Stimulated activated CD4-positive, alpha-beta T cell treated with anti-CD3 and anti-CD28 coated beads, Interleukin-15, amount 100 ng/mL, for 1 hour (primary cell): ENCODE measurements at places on chromosomes 13 and 19.

GRCh38 chr13:21461131-21461530, 2.0 kb upstream of the ZDHHC20 start:
- no peak for DNase-seq

- no peak for DNase-seq
Measured at GRCh38 chr13:100511466-100511865, 77.1 kb downstream of the GGACT start.

GRCh38 chr13:106145997-106146864, 389.2 kb downstream of the EFNB2 start:
- no peak for DNase-seq

GRCh38 chr19:11050323-11051114, 38.7 kb upstream of the LDLR start:
- no peak for DNase-seq

GRCh38 chr13:48559638-48560320, 26.9 kb upstream of the RCBTB2 start:
- no peak for DNase-seq

- no peak for DNase-seq
Measured at GRCh38 chr13:75514080-75514995, 23.3 kb downstream of the COMMD6 start.

- no peak for DNase-seq
Measured at GRCh38 chr13:111584101-111584672, 263.7 kb downstream of the TEX29 start.

GRCh38 chr19:18656337-18657086, 19.7 kb downstream of the KLHL26 start:
- no peak for DNase-seq

DNA sequence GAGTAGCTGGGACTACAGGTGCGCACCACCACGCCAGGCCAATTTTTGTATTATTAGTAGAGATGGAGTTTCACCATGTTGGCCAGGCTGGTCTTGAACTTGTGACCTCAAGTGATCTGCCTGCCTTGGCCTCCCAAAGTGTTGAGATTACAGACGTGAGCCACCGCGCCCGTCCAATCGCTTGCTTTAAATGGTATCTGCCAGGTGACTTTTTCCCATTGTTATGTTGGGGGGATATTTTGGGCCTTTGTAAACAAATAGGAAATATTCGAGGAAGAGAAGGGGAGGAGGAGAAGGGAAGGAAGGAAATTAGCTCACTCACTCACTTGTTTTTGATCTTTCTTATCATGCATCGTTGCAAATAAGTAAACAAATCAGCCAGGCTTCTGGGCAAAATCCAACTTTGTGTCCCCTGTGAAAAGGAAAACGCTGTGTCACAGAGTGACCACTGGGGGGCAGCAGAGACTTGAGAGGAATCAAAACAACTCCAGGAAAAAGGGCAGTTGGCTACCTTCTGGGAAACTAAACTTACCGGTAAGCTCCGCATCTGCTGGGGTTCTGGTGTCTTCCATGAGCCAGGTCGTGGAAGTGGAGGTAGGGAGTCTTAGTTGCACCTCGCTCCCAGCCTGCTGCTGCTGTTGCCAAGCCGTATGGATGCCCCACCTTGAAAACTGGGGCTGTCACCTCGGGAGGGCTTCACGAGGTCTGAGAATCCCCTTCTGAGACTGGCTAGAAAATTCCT, 9.3 kb upstream of the RANBP3 start:
- peak; percentile 34 for DNase-seq

GRCh38 chr13:96780105-96780504, 214.2 kb downstream of the OXGR1 start:
- no peak for DNase-seq

- DNase-seq: no peak
Measured at GRCh38 chr13:112903071-112903577, 65.9 kb upstream of the MCF2L start.

- no peak for DNase-seq
Measured at GRCh38 chr19:6825076-6825774, 52.7 kb downstream of the VAV1 start.

DNA sequence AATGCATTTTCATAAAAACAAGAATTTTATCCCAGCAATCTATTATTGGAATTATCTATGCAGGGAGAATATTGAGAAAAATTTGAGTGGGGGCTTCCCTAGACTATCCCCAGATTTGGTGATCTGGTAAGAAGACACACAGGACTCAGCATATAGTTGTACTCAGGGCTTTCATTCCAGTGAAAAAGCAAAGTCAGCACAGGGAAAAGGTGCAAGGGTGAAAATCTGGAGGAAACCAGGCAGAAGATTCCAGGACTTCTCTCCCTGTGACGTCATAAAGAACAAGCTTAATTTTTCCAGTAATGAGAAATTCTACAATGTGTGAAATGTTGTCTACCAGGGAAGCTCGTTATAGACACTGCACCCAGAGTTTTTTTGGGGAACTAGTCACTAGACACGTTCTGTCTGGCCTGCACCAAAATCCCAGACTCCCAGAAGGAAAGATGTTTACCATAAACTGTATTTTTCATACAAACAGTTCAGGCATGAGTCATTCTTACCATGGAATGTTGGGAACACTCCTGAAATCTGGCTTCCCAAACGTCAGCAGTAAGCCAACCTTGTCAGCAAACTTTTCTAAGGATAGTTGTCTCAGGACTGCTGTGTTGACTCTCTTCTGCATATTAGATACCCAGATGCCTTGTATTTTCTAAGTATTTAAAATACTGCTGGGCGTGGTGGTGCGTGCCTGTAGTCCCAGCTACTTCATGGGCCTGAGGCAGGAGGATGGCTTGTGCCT, 107.4 kb downstream of the DNAJC3 start:
- no peak for DNase-seq

- DNase-seq: no peak
Measured at GRCh38 chr19:8387688-8388611, 2.2 kb upstream of the RAB11B start.

GRCh38 chr13:32135056-32135390, 103.4 kb downstream of the FRY start:
- DNase-seq: no peak

GRCh38 chr19:30566681-30567420, 194.7 kb downstream of the ZNF536 start:
- DNase-seq: no peak

- peak; percentile 49 for DNase-seq
Measured at GRCh38 chr19:55258476-55258827, 365 bp downstream of the PPP6R1 start.

DNA sequence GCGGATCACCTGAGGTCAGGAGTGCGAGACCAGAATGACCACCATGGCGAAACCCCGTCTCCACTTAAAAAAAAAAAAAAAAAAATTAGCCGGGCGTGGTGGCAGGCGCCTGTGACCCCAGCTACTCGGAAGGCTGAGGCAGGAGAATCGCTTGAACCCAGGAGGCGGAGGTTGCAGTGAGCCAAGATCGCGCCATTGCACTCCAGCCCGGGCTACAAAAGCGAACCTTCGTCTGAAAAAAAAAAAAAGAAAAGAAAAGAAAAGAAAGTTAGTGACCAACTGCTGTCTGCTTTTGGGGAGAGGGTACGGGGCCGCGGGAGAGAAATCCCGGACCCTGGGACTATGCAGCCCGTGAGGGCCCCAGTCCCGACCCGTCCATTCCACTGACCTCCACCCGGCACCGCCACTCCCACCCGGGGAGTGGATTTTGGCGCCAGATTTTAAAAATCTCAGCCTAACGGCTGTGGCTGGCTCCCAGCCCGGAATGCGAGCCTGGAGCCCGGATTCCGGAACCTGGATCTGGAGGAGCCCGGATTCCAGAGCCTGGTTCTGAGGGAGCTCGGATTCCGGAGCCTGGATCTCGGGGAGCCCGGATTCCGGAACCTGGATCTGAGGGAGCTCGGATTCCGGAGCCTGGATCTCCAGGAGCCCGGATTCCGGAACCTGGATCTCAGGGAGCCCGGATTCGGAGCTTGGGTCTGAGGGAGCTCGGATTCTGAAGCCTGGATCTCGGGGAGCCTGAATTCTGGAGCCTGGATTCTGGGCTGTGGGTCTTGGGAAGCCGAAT, 6.1 kb upstream of the LMNB2 start:
- DNase-seq: no peak

DNA sequence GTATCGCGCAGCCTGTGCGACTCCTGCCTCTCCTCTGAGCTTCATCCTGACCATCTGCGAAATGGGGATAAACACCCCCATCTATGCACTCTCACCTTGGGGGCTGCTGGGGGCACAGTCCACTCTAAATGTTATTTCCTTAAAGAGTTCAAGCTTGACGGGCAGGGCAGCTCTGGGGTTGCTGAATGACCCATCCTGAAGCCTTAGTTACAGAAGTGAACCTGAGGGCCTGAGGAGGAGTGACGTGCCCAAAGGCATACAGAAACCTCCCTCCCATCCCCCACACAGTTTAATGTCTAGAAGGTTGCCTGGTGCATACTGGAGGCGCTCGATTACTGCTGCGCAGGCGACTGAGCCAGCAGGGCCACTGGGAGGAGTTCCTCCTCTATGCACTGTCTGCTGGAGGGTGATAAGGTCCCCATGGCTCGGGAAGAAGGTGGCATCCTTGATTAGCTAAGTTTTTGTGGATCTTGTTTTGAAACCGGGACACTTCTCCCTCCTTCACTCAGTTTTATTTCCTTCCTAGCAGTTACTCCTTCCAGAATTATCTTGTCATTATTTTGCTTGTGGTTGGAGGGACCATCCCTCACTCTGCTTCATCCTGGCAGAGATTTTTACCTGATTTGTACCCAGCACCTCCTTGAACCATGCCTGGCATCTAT, 572 bp upstream of the FKBP8 start:
- DNase-seq: peak; percentile 27

DNA sequence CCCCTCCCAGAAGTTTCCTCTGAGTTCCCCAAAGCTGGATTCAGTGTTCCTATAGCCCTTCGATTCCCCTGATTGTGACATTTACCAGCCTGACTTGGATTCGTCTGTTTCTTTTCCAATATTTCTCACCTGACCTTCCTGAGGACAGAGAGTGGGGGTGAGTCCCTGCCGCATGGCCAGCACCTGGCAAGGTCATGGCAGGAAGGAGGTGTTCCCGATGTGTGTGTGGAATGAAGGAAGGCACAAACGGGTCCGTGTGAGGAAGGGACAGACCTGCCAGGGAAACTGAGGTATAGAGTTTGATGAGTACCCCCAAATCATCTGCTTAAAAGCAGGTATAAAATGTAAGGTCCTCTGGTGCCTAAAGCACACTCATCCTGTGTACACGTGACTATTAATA, 3.3 kb downstream of the COL4A1 start:
- DNase-seq: no peak

GRCh38 chr13:109671919-109672318, 114.5 kb downstream of the IRS2 start:
- no peak for DNase-seq

DNA sequence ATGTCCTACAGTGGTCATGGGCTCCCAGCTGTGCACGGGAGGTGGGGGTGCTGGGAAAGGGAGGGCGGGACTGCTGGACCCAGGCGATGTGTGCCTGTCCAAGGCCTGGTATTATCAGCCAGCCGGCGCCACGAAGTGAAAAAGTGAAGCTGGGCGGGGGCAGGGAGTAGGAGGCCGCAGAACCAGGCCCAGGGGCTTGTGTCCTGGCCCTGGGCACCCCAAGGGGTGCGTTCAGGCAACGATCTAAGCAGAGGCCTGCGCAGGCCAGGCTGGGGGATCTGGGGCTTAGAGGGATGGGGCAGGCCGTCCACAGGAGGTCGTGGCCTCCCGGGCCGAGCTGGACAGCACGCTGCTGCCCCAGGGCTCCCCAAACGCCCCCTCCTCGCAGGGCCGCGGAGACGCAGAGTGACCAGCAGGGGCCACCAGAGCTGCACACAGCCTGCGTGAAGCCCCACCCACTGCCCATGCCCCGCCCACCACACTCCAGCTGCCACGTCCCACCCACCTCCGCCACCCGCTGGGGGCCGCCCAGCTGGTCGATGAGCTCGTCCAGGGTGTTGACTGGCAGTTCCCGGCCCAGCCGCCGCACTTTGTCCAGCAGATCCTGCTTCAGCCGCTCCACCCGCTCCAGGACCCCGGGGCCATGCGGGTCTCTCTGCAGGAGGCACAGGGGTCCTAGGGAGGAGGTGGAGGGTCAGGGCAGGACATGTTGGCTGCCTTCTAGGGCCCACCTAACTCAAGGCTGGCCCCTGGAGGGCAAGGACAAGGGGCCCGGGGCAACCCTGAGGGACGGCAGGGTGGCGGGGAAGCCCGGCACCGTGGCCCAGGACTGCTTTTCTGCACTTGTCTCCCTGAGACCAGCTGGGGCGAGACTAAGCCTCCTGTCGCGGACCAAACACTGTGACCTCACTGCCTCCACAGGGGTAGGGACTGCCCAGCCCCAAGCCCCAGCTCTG, 9.5 kb downstream of the GPX4 start:
- peak; percentile 57 for DNase-seq

DNA sequence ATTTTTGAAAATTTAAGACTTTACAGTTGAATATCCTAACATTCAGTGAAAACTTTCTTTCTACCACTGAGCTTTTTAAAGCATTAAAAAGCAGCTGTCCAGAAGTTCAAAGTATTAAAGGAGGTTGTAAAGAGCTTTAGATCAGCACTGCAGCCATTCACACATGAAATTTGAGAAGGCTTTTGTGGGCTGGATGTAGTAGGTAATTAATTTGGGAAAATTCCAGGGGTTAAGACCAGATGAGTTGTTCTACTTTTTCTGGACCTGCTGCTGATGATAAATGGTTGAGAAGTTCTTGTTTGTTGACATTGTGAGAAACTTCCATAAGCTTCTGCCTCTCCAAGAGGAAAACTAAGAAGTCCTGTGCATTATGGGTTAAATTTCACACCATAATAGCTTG, 1779.6 kb upstream of the PRR20A start:
- DNase-seq: no peak

DNA sequence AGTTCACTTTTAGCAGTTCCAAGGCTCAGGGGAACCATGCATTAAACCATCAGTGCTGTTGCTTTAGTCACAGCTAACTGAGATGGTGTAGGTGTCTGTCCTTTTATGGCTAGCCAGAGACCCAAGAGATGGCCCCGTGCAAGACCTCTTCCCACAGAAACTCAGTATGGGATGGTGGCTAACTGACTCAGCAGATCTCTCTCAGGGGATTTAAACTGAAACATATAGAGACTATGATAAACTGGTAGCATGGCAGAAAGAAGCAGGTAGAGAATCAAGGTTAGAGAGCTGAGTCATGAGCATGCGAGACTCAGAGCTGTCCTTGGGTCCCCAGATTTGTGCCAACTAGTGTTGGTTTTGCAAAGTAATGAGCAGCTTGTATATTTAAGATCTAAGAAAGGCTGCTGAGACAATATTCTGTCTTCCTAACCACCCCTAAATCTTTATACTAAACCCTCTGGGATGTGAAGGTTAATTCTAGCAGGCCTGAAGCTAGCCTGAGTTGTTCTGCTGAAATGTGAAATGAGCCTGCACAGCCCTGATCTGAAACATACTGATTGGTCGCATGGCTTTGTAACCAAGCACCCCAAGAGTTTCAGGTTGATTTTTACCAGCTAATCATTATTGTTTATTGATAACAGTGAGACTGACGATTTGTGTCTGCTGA, 6.5 kb upstream of the SCEL start:
- DNase-seq: no peak
